AG10803 (cell line): ENCODE measurements at places on chromosomes 6 and 20.
A peak's percentile ranks its signal among the peaks of the same experiment; 100 is the strongest.

GRCh38 chr6:149443411-149444181, 41.2 kb downstream of the ZC3H12D start:
- DNase-seq: peak; percentile 49

DNA sequence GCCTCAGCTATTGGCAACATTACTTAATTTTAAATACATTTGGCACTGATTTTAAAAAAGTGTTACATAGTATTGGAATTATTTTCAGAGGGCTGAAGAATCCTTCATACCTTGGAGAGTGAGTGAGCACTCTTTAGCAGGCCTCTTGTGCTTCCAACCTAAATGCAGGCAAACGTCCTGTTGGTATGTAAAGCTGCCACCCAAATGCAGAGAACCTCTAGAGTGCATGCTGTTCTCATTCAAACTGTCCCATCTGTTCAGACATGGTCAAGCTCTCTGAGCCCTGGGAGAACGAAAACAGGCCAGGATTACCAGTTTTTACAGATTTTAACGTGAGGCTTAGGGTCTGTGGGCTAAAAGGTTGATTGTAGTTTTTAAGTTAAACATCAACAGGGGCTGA, 378.0 kb upstream of the FLRT3 start:
- no peak for DNase-seq

DNA sequence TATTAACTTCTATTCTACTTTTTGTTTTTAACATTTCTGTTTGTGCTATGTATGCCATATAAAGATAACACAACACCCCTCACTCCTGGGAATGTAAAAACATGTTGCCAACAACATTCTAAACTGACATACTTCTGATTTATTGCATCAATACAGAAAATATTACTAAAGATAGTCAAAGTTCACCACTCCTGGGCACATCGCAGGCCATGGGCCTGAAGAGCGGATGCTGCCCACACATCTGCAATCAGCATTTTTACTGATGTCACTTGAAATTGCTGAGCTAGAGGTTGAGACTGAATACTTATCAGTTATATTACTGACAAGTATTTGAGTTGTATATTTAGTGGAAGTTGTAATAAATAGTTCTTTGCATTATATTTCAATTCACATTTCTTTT, 711.9 kb upstream of the EPHA7 start:
- DNase-seq: no peak

DNA sequence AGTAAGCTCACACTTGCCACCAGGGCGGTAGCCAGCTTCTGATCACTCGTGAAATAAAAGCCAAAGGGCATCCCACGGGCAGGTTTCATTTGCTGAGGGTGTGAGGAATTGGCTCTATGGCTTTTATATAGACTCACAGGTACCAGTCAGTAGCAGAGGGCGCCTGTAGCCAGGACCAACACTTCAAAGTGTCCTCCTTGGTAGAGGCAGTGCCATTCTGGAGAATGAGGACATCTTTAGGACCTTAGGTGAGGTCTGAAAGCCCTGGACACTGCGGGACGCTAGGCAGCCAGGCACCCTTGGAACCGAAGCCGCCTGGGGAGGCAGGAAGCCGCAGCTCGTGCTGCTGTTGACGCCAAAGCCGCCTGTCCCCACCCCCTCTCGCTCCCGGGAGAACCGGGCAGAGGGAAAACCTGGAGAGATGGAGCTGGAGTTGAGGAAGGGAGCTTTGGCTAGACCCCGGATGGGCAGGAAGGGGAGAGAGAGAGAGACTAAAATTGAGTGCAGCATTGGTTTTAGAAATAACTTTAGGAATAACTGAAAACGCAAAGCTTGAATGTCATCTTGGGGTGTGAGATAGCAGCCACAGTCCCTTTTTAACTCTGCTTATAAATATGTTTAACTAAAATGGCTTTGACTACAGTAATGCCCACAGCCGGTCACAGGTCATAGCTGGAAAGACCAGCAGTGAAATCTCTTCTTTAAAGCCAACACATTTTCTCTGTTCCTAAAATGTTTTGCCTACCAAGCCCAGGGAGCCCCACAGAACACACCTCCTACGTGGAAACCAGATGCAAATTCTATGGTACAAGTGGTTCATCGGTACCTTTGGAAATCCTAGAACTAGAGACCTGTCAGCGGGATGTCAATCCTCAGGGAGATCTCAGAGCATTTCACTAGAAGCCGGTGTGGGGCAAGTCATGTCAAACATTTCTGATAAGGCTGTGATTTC, 128.5 kb upstream of the CDYL start:
- peak; percentile 74 for DNase-seq

GRCh38 chr20:46631212-46631869, 19.9 kb downstream of the SLC13A3 start:
- no peak for DNase-seq

DNA sequence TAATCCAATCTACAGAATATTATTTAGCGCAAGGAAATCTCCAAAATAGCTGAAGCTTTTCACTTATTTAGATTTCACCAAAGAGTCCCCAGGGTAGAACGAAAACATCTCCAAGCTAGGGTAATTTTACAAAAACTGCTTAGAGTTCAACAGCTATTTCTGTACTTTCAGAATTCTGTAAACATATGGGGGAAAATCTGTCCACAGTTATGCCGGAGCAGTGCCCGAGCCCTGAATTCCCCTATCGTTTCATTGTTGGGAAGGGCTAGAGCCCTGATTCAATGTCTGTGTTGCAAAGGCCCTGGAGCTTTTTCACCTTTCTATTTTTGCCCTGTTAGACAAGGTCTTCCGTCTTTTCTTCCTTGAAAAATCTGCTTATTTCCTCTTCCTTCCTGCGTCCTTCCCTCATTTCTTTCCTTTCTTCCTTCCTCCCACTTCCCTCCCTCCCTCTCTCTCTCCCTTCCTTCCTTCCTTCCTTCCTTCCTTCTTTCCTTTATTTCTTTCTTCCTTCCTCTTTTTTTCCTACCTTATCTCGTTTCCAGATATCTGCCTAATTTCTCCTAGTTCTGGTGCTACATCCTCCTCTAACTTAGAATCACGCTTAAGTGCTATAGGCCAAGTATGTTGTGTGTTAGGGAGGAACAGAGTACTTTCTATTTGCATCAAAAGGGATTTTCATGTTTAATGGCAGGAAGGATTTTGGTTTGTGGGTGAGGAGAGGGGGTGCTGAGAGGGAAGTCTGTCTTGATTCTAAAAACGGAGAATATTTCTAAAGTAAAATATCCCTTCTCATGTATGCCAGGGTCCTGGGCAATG, 122.5 kb upstream of the BMP2 start:
- DNase-seq: no peak

DNA sequence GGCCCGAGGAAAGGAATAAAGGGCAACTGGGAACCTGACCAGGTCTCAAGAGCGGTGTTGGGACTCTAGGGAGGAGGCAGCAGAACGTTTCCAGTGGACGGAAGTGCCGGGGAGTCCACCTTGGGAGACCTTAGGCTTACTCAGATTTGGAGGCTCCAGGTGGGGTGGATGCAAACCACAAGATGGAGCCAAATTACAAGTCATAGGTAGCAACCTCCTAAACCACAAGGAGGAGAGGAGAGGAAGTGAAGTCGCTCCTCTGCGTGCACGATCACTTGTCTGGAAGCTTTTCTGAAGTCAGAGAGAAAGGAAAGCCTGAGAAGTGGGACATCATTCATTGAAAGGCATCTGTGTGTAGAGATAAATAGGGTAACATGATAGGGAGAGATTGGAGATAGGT, 9.3 kb downstream of the HLA-DOA start:
- DNase-seq: no peak

- no peak for DNase-seq
Measured at GRCh38 chr6:1946583-1946982, 298.8 kb downstream of the GMDS start.

DNA sequence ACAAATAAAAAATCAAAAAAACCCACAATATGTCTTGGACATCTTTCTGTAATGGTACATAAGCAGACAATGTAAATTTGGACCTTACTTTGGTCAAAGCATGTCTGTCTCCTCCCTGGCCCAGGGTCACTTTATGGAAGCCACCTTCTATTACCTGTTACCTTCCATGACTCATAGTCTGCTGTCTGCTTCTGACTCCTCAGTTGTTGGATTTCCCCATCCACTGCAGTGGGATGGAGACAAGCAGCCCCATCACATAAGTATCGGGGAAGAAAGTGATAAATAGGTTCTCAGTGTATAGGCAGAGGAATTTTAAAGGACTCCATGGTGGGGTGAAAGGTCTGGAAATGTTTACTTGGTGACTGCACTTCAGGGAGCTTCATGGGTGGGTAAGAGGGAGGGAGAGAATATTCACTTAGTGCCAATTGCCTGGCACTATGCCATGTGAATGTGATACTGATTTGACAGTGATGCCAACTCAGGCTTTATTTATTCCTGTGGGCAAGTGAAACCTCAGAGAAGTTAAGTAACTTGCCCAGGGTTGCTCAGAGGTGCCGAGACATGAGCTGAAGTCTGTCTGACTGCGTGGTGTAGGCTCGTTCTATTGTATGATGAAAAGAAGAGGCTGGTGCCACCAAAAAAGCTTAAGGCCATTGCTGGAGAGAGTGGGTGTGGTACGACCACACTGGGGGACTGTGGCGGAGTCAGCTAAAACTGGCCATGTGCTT, 175.6 kb upstream of the RNF24 start:
- DNase-seq: no peak

- DNase-seq: no peak
Measured at GRCh38 chr6:17207281-17207680, 73.9 kb upstream of the RBM24 start.

- DNase-seq: no peak
Measured at GRCh38 chr6:112579601-112580000, 232.5 kb downstream of the RFPL4B start.

GRCh38 chr6:35128496-35128895, 12.6 kb downstream of the TCP11 start:
- peak; percentile 52 for DNase-seq

DNA sequence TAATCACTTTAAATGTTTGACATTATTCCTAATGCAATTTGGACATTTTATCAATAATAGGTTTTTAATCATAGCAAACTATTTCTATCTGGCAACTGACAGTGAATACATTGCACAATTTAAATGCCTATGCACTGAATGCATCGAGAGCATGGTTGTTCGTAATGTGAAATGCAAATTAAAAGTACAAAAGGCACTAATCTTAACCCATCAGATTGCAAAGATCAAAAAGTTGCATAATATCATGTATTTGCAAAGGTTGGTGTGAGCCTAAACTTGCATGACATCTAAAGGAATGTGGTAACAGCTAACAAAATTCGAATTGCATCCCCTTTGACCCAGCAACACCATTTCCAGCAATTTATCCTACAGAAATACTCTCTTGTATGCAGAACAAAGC, 469.9 kb upstream of the IRAK1BP1 start:
- DNase-seq: peak; percentile 20

DNA sequence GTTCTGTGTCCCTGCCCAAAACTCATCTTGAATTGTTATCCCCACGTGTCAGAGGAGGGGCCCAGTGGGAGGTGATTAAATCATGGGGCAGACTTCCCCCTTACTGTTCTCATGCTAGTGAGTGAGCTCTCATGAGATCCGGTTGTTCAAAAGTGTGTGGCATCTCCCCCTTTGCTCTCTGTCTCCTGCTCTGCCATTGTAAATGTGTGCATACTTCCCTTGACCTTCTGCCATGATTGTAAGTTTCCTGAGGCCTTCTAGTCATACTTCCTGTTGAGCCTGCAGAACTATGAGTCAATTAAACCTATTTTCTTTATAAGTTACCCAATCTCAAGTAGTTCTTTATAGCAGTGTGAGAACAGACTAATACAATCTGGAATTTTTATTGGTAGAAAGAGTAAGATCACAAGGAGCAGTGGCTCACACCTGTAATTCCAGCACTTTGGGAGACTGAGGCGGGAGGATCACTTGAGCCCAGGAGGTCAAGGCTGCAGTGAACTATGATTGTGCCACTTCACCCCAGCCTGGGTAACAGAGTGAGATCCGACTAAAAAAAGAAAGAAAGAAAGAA, 47.1 kb upstream of the SLC22A16 start:
- DNase-seq: no peak

GRCh38 chr6:6803180-6803977, 214.9 kb downstream of the LY86 start:
- no peak for DNase-seq

- peak; percentile 6 for DNase-seq
Measured at GRCh38 chr6:168206186-168206585, 113.4 kb downstream of the DACT2 start.

DNA sequence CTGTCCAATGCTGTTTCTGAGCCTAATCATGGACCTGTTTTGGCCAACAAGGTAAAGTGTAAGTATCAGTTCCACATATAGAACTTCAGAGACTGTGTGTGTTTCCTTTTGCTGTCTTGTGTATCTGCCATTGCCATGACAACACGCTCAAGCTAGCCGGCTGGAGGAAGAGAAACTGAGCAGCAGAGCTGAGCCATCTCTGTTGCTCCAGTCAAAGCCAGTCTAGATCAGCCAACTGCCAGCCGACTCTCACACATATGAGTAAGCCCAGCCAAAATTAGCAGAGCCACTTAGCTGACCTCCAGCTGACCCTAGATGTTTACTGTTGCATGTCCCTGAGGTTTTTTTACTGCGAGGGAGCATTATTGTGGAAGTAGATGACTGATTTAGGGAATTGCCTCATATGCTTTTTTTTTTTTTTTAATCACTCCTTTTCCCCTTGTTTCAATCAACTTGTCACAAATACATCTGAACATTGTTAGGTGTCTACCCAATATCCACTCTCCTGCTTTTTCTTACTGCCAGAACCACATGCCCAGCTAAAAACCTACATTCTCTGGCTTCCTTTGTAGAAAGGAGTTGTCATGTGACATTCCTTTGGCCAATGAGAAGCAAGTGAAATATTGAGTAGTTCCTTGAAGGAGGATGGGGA, 304.3 kb upstream of the SUPT3H start:
- DNase-seq: peak; percentile 63

GRCh38 chr6:21592953-21593352, 598 bp upstream of the SOX4 start:
- DNase-seq: no peak

- peak; percentile 79 for DNase-seq
Measured at GRCh38 chr6:16688984-16689636, 72.2 kb downstream of the ATXN1 start.

DNA sequence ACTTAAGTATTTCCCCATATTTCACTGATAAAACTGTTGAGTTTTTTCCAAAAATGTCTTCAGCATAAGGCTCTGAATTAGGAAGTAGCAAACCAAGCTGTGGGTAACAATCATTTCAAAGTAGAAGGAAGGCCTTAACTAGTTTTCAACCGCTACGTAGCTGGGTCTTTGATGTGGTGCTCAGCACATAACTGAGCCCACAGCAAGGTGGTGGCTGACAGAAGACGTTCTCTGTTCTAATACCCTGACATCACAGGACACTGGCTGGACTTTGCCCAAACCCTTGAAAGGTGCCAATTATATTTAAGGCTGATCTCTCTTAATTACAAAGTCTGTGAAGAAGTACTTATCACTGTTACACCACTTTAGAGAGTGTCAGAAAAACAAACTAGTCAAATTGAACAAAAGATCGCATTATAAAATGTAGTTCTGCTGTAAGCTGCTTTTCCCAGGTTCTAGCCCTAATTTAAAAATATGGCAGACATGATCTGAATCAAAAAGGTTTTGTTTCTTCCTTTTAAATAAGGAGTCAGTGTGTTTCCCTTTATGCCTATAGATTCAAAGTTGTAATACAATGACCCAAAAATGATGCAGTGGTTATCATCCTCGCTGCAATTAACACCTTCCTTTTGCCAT, 26.7 kb downstream of the MAN1A1 start:
- DNase-seq: no peak
